ENCODE measurements at places on chromosomes 1 and 21. TPM values are rescaled to one million over a fixed set of nuclear protein-coding genes. Genes with fewer than 3 reads are reported as not detected.

DNA sequence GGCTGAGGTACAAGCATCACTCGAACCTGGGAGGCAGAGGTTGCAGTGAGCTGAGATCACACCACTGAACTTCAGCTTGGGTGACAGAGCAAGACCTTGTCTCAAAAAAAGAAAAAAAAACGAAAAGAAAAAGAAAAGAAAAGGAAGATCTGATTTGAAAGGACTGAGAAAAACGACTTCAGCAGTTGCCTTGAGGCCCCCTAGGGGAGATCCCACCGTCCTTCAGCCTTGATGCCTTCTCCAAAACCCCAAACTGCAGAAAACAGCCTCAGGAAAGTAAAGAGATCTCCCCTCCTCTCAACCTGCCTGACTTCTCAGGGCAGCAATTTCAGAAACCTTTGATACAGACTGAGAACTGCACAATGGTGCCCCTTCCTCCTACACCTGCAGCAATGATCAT, 50.9 kb upstream of the BCAR3 start:
- DNase-seq = no peak

GRCh38 chr1:187551061-187551460, 722.3 kb downstream of the PLA2G4A start:
- DNase-seq = no peak

The SPATA1 gene
- 3.1 TPM for total RNA-seq

- no peak for DNase-seq
These were observed at the start of gene LGR6 for GRCh38 chr1:202193614-202194327. LGR6 (plus strand) TSS chr1:202193799; CDS start chr1:202193990, 191 bp downstream.

DNA sequence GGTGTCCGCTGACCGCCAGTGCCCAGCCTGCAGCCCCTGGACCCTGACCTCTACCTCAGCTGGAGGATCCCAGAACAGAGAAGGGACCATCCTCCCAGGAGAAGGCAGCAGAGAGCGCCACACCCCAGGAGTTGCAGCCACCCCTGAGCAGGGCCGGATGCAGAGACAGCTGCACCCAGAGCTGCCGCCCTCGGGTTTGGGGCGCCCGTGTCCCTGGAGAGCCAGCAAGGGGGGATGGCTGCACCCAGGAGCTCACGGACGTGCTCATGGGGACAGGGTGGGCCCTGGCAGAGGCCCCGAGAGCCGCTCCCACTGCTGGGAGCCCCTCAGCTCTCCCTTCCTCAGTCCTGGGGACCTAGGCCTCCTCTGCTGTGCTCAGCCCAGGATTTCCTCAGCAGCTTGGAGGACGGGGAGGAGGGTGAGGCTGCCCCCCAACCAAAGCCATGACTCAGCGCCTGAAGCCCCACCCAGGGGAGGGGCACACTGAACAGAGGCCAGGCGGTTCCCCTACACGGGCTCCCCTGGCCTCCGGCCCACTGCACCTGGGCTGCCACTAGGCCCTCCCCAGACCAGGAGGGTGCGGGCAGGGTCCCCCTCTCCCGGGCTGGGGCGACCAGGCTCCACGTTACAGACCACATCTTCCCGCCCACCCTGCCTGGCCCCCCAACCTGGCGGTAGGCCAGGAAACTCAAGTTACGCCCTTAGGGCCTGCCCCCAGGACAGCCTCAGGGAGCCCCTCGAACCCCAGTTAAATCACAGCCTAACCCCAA, 2.2 kb downstream of the ACAP3 start:
- no peak for DNase-seq

- no peak for DNase-seq
These were observed 331.9 kb downstream of the DISC1 start for GRCh38 chr1:231958448-231958847.

The SLC6A9 gene
- 12.8 TPM for total RNA-seq
